Left ventricle myocardium superior (tissue), 1 donor: ENCODE measurements at places on chromosomes 3 and 15.

DNA sequence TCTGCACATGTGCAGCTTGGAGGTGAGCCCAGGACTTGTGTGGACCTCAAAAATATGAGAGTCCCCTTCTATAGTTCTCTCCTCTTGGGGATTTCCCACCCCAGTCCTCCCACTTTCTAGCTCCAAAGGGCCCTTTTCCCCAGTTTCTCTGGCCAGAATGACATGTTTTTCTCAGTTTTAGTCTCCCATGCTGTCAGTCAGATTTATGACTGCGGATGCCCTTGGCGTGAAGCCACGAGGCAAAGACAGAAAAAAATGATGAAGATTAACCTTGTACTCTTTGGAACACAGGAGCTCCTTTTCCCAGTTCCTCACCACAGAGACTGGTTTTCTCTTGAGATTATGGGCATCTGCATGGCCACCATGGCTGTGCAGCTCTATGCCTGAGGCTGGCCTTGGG, 72.0 kb upstream of the TTBK2 start:
- DNase-seq: no peak

DNA sequence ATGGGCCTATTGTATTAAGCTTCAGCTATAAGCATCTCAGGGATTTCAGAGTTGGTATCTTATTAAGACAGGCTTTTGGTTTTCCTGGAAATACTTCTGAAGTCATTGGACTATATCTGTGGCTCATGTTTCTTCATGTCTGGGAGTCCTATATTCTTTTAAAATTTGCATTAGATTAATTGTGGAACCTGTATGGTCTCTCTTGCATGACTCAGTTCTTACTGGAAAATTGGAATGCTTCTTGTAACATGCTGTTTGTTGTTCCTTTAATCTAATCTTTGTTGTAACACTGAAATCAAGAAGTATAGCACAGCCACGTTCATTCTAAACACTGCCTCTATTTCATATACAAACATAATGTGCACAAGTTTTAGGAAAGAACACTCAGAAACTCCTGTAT, 208.1 kb downstream of the RBMS3 start:
- DNase-seq: no peak

GRCh38 chr3:50357481-50357880, 1.8 kb downstream of the TMEM115 start:
- no peak for DNase-seq

DNA sequence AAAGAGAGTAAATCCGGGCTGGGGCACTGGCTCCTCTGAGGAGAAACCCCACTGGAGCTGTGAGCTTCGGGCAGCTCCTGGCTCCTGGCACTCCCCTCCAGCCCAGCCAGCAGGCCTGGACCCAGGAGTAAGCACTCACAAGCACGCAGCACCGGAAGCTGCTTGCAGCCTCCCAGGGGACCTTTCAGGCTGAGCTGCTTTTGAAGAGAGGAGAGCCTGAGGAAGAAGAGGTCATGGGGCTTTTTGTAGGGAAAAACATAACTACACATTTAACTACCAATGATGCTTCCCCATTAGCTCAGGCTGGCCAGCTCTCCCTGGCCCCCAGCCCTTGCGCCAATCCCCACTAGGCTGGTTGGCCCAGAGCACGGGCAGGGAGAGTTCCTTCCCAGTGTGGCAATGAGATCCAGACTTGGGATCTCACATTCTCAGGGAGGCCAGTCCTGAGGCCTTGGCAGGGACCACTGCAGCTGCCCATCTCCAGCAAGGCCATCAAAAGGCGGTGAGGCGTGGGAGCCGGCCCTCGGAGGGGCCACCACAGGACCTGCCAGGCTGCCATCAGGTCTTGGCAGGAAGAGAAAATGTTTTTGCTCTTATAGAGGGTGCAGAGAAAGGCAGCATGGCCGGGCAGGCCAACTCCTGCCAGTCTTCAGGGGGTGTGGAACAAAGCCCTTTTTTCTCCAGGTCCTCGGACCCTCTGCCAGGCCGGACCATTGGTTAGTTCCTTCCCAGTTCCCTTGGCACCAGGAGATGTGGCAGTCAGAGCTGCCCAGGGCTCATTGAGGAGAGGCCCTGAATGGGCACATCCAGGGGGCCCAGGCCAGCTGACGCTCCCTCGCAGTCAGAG, 41.5 kb upstream of the MFGE8 start:
- DNase-seq: peak; percentile 64

GRCh38 chr15:62765916-62766315, 276.6 kb upstream of the TPM1 start:
- no peak for DNase-seq

DNA sequence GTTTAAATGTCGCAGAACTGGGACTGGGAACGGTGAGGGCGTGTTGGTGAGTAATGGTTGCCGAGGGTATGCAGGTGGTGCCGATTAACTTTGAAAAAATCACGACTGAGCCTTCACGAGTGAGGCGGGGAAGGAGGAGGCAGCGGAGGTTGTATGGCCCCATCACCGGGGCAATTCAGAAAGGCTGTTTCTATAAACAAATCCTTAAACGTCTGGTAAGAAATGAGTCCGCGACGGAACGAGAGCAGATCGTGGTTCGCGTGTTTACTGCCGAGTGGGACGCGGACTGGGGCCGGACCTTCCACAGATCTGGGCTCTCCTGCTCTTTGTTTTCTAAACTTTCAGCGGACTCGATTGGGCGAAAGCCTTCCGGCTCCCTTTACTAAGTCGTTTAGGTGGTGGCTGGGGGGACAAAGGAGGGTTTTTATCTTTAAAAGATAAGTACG, 2.7 kb downstream of the IGF1R start:
- peak; percentile 47 for DNase-seq

DNA sequence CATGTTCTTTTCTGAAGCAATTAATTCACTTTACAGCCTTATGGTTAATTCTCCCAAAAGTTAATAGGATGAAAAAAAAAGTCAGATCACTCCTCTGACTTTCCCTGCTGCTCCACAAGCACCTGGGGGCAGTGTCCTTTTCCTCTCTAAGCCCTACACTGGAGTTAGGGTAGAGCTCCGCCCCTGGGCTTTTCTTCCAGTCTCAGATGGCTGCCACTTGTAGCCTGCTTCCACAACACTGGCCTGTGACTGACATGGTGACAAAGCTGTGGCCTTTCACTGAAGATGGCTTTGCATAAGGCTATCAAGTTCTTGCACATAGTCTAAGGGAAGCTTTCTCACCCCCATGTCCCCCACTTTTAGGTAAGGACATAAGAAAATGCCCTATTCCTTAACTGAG, 1.3 kb upstream of the MON1A start:
- DNase-seq: no peak

DNA sequence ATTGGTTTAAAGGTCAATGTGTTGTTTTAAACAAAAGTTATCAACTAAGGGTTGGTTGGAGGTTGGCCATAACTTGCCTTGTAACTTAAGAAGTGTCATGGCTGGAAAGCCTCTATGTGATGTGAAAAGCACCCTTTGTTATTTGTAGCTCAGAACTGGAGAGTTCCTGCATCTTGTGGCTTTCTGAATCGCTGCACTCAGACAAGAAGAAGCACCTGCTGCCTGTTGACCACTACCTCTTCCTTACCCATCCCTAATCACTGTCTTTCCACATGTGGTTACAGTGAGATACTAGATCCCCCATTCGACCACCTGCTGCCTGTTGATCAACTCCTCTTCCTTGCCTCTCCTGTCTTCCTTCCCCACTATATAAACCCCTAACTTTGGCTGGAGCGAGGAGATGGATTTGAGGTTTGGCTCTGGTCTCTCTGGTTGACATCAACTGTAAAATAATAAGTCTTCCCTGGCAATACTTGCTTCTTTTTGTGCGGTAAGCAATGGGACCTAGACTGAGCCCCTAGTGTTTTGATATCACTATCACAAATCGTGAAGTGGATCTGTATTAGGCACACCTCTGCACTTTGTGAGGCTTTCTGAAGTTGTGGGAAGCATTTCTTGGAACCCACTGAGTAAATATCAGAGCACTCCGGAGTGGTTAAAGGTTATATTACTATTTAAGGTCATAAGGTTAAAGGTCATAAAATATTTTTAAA, 13.8 kb downstream of the RPL39L start:
- DNase-seq: no peak

DNA sequence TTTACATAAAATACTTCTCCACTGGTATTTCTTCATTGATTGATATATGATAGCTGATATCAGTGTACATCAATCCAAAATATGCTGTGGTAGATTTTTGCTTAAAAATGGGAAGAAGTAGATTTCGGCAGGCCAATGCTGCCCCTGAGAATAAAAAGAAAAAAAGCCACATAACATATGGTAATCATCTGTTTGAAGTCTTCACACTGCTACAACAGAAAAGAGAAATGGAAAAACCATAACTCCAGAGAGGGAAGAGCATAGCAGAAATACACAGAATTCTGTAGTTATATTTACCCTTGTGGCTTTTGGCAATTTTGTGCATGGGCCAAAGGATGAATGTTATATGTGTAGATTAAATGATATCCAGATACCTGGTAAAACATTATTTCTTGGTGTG, 143.1 kb upstream of the KCNMB2 start:
- DNase-seq: no peak

DNA sequence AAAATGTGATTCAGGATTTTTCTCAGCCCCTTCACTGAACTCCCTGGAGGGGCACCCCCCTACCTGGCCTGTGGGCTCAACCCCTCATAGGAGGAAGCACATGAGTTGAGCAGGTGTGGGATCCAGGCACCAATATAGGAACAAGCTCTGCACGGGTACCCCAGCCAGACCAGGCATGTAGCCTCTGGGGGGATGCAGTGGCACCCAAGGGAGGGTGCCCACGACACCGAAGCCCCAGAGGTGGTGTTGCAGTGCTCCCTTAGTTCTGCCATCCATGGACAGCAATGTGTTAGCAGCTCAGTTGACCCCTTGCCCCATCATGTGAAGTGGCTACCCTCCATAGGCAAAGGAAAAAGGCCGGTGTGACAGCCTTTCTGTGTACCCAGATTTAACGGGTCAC, 30.9 kb upstream of the BCHE start:
- DNase-seq: no peak

DNA sequence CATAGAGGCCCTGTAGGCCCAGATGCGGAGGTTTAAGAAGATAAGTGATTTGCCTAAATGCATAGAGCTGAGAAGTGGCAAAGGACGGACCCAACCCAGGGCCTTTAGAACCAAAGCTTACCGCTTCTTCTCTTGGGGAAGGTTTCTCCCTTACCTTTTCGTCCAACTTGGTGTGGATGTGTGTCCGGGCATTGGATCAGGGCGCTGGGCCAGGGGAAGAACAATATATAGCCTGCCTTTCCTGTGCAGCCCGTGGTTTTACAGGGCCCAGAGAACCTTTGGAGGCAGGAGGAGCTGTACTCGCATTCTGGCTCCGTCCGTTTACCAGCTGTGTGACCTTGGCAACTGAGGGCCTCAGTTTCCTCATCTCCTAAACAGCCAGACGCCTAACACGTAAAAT, 686 bp upstream of the P3H2 start:
- no peak for DNase-seq
